ENCODE measurements at places on chromosomes 11 and 22.

GRCh38 chr11:104525416-104525815 lies 361.5 kb upstream of the PDGFD start:
- DNase-seq = no peak

GRCh38 chr11:125236072-125236825 lies 71.7 kb downstream of the PKNOX2 start:
- no peak for DNase-seq

DNA sequence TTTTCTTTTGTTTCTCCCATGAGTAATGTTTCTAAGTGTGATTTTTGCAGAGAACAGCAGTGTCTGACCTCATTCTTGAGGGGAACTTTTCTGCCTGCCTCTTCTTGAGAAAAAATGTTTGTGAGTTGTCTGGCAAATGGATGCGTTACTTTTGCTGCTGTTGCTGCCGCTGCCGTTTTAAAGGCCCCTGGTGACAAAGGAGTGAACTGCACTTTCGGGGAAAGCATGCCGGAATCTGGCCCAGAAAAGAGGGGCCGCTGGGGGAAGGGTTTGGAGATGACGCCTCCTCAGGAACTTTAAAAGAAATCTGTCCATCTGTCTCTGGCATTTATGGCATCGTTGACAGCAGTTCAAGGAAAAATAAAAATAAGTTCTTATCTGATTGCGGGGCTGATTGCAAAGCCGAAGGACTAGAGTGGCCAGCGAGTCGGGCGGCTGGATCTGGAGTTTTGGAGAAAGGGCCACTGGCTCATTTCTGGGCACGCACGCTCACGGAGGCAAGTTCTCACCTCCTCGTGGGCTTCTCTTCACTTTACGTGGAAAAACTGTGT lies 16.5 kb downstream of the ZBTB16 start:
- no peak for DNase-seq

DNA sequence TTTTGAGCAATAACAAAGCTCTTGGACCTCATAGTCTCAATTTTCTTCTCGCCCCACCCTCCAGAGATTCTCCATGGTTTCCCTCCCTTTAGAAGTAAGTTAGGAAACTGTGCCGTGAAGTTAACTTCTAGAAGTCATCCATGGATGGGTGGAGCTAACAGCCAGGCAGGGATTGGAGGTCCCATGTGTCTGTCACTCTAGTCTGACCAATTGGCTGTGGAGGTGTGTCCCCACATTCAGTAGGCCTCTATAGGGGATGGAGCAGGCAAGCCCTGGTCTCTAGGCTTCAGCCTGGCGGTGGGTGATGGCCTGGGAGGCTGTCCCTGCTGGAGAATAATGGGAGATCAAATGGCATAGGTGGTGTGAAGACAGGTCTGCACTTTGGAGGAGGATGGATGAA lies 50.7 kb downstream of the TP53I11 start:
- DNase-seq = peak; percentile 4

GRCh38 chr11:118295815-118296454 lies 8.6 kb upstream of the CD3E start:
- peak; percentile 23 for DNase-seq

Measured in GDM1 (cell line).